ENCODE measurements at places on chromosomes 7 and 10.

DNA sequence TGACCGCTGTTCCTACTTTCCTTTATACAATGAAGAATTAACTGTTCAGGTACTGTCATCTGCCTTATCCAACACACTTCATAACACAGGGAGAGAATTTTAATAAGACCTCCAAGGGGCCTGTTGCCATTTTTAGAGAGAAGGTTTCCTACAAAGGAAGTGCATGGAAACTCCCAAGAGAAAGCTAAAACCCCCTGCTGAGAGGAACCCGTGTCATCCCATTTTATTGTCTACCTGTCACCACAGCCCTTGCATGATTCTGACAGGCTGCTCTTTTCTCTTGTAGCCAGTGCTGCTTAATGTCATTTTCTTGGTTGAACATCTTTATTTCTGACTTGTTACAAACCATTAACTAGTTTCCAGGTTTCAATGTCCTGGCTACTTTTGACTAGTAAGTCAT is 98.4 kb downstream of the SNX10 start:
- DNase-seq, result no peak

DNA sequence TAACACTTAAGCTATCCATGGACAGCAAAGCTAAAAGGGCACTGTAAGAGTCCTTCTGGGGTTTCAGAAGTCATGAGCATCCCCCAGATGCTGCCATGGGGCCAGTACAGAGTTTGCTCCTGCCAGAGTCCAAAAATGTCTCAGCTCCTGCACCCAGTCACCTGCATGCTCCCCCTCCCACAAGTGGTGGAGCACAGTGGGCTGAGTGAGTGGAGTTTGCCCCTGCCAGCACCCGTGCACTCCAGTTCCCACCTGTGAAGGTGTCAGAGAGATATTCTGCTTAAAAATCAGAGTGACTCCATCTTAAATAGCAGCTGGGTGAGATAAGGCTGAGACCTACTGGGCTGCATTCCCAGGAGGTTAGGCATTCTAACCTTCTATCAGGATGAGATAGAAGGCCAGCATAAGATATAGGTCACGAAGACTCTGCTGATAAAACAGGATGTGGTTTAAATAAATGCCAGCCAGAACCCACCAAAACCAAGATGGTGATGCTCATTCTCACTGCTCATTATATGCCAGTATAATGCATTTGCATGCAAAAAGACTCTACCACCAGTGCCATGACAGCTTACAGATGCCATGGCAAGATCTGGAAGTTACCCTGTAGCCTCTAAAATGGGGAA is 140.1 kb upstream of the ZNF92 start:
- no peak for DNase-seq

DNA sequence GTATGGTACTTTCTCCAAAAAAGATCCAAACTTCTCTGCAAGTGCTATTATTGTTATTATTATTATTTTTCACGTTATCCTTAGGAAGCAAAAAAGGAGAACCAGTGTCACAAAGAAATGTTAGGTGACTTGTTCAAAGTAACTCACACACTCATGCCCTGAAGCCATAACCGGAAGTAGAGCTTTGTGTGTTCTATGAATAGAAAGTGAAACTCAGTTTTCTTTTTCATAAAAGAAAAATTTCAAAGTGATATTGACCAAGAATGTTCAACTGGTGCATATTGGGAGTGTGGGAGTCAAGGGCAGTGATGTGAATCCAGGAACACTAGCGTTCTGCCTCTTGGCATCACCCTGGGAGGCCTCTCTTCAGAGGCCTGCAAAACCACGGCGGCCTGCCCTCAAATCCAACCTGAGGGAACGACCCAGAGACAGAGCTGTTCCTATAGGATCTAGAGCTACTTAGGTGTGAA is 106.1 kb downstream of the PRKCQ start:
- DNase-seq, result no peak

GRCh38 chr10:77939561-77940001 is 13.0 kb upstream of the DLG5 start:
- no peak for DNase-seq

- no peak for DNase-seq
These were observed 410.5 kb downstream of the PAXIP1 start for GRCh38 chr7:154592388-154592787.

DNA sequence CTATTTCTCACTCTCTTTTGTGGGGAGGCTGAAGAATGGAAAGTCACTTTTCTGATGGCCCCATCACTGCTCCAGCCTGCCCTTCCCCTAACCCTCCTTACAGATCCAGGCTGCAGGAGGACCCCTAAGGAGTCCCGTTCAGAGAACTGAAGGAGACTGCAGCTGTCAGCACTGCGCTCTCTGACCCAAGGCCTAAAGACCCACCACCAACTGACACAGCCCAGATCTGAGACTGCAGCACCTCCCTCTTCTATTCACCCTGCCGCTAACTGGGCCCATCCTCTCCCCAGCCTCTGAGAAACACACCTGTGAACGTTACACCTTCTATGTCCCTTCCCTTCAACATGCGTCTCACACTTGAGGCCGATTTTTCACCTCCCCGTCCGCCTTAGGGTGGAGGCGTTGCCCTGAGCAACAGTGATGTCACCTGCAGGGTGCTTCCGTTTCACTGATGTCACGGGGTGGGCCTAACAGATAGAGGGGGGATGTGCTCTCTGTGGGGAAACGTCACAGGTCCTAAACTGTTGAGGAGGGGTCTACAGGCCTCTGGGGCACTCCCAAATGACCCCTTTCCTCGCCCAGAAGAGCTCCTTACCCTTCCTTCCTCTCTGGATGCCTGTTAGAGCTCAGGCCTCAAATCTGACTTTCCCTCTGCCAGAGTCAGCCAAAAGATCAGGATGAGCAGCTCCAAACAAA is 5.1 kb downstream of the ITPRIP start:
- DNase-seq, result no peak

GRCh38 chr7:104990983-104991382 is 23.0 kb upstream of the KMT2E start:
- no peak for DNase-seq

DNA sequence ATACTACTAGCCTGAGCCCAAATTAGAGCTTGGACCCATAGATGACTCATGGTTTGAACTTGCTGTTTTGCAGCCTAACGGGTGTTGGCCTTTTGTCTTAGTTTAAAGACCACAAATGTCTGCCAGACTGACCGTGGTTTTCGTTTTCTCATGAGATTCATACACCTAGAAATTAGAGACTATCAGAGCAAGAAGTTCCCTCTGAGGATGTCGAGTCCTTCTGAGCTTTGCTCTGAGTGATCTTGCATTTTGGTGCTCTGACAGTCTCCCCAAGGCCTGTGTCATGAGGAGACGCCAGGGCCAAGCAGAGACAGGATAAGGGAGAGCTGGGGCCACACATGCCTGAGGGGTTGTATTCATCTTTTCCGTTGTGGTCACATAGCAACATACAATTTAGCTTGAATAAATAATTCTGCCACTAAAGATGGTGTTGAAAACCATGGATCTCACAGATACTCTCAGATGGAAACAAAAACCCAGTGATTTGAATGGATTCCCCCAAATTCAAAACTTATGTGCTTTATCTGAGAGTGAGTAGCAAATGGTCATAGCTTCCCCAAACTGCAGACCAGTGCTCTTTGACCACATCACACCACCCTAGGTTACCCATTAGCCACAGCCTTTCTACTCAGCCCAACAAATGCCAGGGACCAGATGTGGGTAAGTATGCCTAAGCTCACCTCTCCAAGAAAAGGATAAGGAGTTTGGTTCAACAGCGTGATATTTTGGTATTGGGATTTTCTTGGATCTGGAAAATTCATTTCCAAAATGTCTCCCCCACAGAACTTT is 762.0 kb upstream of the IGFBP3 start:
- DNase-seq, result no peak

DNA sequence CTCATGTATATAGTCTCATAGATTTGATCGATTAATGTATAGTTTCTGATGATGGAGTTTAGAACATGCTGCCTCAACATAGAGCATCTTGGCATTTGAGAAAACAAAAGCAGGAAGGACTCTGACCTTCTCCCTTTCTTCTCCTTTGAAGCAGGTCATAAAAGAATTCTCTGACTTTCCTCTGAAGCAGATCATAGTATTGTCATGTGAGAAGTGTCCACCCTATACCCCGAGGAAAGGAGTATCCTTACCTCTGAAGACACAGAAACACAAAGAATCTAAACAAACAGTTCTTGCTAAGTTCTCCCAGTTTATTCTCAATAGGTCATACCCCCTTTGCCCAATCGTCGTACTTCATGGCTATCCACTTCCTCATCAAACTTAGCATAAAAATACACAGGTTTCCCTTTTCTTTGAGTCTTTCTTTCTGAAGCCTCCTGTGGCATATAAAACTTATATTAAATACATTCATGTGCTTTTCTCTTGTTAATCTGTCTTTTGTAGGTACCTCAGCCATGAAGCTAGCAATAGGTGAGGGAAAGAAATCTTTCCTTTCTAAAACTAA is 194.9 kb downstream of the REEP3 start:
- no peak for DNase-seq

GRCh38 chr10:488933-489215 is 200.6 kb downstream of the DIP2C start:
- no peak for DNase-seq
